ENCODE measurements at places on chromosomes 7 and 10.

DNA sequence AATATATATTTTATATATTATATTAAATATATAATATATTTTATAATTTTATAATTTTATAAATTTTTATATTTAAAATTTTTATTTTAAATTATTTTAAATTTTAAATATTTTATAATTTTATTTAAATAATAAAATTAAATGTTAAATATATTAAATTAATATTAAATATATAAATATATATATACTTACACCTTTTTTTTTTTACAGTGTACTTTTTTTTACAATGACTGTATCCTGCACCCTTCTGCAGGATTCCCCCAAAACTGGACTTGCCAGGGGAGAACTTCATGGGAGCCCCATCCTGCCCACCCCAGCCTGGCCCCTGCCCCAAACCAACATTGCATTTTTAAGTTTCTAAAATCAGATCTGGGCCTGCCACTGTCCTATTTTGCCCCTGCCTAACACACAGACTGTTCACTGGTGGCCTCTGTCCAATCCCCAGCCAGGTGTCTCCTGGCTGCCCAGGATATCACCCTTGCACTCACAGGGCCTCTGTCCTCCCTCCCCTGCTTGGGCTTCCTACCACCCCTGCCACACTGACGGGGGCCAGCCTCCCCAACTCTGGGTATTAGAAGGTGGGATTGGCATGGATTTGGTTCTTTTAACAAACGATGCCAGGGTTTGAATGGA lies 138.0 kb downstream of the ADCY1 start:
- no peaks in the 10 kb centered on the region for H3K36me3 ChIP-seq
- H3K27ac ChIP-seq: no peak overlapping the region
- H3K27me3 ChIP-seq: no peaks in the 10 kb centered on the region
- DNase-seq: no peak

DNA sequence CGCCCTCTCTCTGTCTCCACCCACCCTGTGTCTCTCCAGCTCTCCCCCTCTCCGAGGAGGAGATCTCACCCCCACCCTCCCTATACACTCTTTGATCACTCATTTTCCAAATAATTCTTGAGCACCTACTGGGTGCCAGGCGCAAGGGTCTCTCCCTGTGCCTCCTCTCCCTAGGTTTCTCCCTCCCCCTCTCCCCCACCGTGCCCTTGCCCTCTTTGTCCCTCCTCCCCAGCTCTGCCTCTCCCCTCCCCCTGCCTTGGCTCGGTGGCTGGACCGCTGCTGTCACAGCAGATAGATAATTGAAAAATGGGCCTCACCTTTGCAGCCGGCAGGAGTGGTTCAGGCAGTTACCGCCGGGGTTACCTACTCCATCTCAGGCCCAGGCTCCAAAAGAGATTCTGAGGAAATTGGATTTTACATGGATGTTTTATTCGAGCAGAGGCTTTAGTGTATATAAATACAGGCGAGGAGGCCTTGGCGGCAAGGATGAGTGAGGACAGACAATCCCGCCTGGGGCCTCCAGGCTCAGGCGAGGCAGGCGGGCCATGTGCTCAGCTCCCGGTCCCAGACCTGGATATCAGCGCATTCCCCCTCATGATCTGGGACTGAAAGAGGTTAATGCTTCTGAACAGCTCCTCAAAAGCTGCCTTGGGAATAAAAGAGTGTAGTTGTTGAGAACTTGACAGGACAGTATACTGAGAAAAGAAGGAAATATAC lies 60.8 kb upstream of the BTRC start:
- H3K36me3 ChIP-seq: no peaks in the 10 kb centered on the region
- H3K27ac ChIP-seq: no peak overlapping the region
- no peak overlapping the region for H3K4me3 ChIP-seq
- peaks cover 11% of the 10 kb centered on the region for H3K4me1 ChIP-seq
- peaks cover 80% of the 10 kb centered on the region for H3K27me3 ChIP-seq

- H3K4me3 ChIP-seq: no peak overlapping the region
- no peaks in the 10 kb centered on the region for H3K36me3 ChIP-seq
- no peak for DNase-seq
- peaks cover 9% of the 10 kb centered on the region for H3K27me3 ChIP-seq
- H3K4me1 ChIP-seq: no peaks in the 10 kb centered on the region
Measured at GRCh38 chr7:116316838-116317628, 106.7 kb downstream of the TES start.

DNA sequence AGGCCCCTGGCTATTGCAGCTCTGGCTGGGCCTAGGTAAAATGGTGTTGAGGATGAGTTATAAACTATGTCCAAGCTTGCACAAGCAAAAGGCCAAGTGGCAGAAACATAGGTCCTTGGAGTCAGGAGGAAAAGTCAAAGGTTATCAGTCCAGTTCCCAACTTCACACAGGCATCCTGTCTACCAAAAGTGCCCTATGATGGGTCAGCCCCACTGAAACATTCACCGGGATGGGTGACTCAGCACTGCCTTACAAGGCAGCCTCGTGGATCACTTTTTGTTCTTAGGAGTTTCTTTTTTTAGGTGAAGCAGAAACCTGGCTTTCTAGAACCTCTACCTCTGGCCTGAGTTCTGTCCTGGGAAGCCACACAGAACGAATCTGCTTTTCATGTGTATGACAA lies 158.8 kb upstream of the LYZL2 start:
- H3K36me3 ChIP-seq: peaks cover 4% of the 10 kb centered on the region
- H3K4me1 ChIP-seq: peaks cover 39% of the 10 kb centered on the region
- H3K27me3 ChIP-seq: no peaks in the 10 kb centered on the region
- H3K4me3 ChIP-seq: no peak overlapping the region

DNA sequence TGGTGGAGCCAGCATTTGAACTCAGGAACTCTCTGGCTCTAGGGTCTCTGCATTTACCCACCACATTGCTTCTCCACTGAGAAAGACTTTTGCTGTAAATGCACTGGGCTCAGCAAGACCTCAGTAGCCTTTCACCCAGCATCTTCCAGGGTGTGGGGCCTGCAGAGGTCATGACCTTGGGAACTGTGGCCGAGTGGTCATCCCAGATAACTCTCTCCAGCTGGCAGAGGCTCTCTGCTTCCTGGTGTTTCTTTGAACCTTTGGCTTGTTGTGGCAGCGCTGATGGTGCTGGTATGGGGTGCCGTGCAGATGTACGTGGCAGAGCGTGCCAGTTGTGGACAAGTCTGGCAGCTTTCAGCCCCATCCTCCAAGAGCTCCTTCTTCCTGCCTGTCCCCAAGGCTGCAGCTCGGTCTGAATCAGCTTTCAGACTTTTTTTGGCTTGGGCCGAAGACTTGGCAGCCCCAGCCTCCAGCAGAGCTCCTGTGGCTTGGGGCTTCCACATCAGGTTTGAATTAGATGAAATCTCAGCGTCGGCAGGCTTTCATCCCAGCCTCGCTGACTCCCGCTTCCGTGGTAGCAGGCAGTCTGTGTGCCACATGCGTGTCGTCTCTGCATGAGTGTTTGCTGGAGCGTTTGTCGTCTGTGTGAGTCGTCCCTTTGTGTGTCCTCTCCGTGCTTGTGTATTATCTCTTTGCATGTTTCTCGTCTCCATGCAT lies 21.5 kb downstream of the ADAMTS14 start:
- H3K4me3 ChIP-seq: no peak overlapping the region
- H3K4me1 ChIP-seq: no peaks in the 10 kb centered on the region
- H3K27ac ChIP-seq: no peak overlapping the region
- H3K27me3 ChIP-seq: no peaks in the 10 kb centered on the region
- DNase-seq: no peak

DNA sequence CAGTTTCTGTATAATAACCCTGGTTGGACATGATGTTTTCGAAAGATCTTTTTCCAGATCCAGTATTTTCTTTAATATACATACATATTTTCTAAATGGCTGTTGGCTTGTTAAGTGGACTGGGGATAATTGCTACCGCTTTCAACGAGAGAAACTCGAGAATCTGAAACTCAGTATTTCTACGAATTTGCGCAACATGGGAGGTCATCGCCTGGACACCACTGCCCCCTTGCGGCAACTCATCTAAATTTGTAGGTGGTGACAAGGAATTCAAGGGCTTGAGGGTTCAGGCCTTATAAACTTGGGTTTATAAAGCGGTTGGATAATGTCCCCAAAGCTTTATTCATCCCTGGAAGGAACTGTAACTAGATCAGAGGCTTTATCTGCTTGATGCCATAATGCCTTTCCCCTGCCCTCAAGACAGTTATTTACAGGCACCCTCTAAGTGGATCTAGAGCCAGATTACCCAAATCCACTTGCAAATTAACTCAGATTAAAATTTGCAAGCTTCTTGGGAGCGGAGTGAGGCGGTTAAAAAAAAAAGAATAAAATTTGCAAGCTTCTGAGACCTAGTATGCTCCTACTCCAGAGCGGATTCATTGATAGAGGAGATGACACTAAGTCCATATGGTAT lies 21.3 kb upstream of the KCNK18 start:
- DNase-seq: peak; percentile 72
- H3K36me3 ChIP-seq: no peaks in the 10 kb centered on the region
- H3K4me3 ChIP-seq: peak overlapping the region; percentile 75
- peaks cover 20% of the 10 kb centered on the region for H3K4me1 ChIP-seq

GRCh38 chr7:725223-726005 lies 1.1 kb upstream of the DNAAF5 start:
- H3K36me3 ChIP-seq: peaks cover 60% of the 10 kb centered on the region
- H3K4me1 ChIP-seq: peaks cover 29% of the 10 kb centered on the region
- no peaks in the 10 kb centered on the region for H3K27me3 ChIP-seq

- no peaks in the 10 kb centered on the region for H3K27me3 ChIP-seq
- H3K27ac ChIP-seq: no peak overlapping the region
Measured at GRCh38 chr7:37504801-37505200, 56.1 kb upstream of the ELMO1 start.

- no peaks in the 10 kb centered on the region for H3K36me3 ChIP-seq
- no peaks in the 10 kb centered on the region for H3K4me1 ChIP-seq
- H3K27ac ChIP-seq: no peak overlapping the region
- H3K4me3 ChIP-seq: no peak overlapping the region
- no peaks in the 10 kb centered on the region for H3K27me3 ChIP-seq
- no peak for DNase-seq
Measured at GRCh38 chr10:121442086-121442935, 155.9 kb downstream of the FGFR2 start.

- H3K4me3 ChIP-seq: no peak overlapping the region
- H3K27ac ChIP-seq: no peak overlapping the region
- no peaks in the 10 kb centered on the region for H3K27me3 ChIP-seq
- H3K36me3 ChIP-seq: no peaks in the 10 kb centered on the region
Measured at GRCh38 chr7:4162884-4163564, 519.1 kb upstream of the FOXK1 start.
